ENCODE measurements at places on chromosomes 5 and 9. TPM values are rescaled to one million over a fixed set of nuclear protein-coding genes. Genes with fewer than 3 reads are reported as not detected.

GRCh38 chr5:126357585-126358342, 65.4 kb upstream of the GRAMD2B start:
- no peak for DNase-seq

DNA sequence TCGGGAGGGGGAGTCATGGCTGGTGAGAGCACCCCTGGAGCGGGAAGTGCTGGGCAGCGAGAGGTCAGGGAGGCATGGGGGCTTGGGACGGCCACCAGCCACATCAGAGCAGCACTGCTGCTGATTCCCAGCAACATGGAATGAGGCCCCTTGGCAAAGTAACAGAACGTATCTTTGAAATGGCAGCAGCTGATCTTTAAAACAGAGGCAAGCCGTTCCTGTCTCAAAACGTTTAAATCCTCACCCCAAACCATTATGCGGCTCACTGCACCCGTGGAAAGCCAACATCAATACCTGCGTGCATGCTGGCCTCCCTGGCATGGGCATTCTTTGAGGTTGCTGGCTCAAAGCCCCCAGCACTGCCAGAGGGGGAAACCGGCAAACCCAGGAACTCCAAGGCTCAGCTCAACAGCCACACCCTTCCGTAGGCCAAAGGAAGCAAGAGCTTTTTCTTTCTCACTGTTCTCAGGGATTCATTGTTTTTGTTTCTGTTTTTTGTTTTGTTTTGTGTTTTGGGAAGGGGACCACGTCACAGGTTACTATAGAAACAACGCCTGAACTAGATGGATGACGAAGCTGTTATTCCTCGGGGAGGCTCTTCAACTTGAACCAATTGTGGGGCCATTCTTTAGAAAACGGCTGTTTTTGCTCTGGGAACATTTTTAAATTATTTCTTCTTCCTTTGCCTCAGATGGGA, 28.1 kb upstream of the OBP2B start:
- no peak for DNase-seq

GRCh38 chr9:36877239-36877638, 156.8 kb downstream of the PAX5 start:
- DNase-seq = no peak

DNA sequence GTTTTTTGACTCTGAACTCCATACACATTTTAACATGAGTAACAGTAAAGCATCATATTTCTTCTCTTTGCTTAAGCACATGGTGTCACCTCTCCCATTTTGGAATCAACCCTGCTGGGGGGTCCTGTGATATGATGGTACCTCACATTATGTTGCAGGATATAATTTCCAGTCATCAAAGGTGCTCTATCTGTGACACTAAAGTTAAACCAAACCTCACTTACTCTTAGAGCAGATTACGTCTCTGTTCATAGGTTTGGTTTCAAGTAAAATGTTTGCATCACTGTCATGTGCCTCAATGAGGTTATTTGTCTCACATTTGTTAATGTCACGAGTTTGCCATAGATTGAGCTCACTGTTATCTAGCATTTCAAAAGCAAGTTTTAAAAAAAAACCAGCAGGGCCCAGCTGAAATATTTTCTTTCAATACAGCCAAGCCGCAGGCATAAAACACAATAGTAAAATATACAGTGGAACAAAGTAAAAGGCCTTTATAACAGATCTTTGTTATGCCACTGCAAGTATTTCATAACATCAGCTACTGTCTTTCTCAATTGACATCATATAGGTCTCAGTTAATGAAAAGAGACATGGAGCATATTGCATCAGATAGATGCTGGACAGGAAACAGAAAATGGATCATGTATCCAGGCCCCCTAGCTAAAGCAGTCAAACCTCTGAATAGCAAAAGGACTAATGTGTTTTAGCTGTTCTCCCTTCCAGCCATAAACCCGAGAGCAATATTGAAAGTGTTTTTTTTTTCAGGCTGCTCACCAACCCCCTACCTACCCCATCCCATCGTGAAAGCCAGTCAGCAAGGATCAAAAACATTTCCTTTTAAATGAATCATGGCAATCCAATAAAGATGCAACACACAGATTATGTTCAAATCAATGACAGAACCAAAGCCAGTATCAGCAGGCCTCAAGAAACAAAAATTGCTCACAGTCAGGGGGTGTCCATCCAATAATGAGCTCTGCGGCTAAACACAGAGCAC, 182.1 kb upstream of the ITGA1 start:
- DNase-seq = no peak

- peak; percentile 54 for DNase-seq
Measured at GRCh38 chr9:92501671-92502393, 19.5 kb upstream of the ASPN start.

PDGFRB gene
- total RNA-seq = 1.7 TPM

PAPPA gene
- 43.0 TPM for total RNA-seq

APBB3 gene
- total RNA-seq = 9.8 TPM
